ENCODE measurements at places on chromosomes 16 and 17. TPM values are rescaled to one million over a fixed set of nuclear protein-coding genes. Genes with fewer than 3 reads are reported as not detected.

- peak; percentile 71 for DNase-seq
Observed at GRCh38 chr17:19645734-19646201, 2.8 kb upstream of the ALDH3A2 start.

DNA sequence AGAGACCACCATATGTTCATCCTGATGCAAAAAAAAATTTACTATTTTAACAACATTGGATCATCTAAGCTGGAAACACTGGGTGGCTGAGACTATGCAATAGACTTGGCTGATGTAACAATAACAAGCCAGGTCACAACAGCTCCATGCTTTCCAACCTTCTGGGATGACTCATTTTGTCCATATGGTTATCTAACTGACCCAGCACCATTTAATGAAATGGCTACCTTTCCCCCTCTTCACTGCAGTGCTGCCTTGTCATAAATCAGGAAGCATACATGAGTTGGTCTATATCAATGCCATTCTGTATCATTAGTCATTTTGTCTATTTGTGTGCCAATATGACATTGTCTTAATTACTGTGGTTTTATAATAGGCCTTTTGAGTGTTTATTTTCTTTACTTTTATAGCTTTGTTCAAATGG is 217.6 kb upstream of the KCNJ16 start:
- DNase-seq, result no peak

DNA sequence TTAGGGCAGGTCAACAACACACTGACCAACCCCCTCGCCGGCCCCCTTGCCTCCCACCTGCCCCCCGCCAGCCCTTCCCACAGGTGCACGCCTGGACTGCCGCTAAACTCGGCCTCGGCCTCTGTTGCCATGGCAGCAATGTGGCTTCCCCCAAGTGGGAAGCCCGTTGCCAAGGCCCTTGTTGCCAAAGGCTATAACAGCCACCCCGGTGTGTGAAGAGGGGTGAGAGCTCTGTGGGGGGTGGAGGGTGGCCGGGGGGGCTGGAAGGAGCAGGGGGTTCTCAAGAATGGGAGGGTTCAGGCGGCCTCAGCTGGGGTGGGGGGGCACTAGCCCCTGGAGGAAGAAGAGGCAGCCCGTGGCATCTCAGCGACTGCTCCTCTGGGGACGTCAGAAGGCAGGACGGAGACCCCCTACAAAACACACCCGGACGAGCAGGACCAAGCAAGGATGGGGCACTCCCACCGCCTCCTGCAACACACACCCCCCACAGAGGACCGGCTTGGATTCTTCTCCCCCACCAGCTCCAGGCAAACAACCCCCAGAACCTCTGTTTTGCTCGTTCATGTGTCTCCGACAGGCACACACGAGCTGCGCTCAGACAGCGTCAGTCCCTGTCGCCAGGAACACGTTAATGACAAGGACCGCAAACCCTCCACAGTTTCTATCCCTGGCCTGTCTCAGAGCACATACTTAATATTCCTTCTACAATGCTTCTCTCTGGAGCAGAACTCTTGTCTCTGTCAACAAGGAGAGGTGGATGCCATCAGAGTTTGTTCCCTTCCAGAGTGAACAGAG is 55.7 kb downstream of the ABR start:
- no peak for DNase-seq

DNA sequence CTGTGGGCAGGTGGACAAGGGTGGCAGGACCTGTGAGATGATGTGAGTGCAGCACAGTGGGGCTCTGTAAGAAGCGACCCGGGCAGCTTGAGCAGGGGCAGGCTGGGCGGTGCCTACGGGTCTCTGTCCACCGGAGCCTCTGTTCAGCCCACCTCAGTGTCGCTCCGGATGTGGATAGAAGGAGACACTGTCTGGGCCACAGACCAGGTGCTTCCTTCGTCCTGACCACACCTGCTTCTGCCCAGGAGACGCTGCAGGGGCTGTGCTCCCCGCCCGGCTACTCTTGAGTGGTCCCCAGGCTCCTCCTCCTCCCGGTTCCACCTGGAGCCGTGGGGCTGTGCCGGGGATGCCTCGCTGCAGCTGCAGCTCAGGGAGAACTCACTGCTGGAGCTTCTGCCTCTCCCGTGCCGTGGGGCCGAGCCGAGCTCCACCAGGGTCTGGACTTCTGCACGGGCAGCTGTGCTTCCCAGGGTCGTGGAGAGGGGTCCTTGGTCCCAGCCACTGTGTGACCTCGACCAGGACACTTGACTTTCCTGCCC is 21.5 kb downstream of the METRNL start:
- no peak for DNase-seq

Gene C17orf78
- not detected for total RNA-seq

Gene KRTAP4-4
- total RNA-seq, result not detected

Gene FSCN2
- total RNA-seq, result 0.43 TPM

Data from activated CD4-positive, alpha-beta memory T cell treated with anti-CD3 and anti-CD28 coated beads, Interleukin-2, amount 10 ng/mL, durations not matched to agents 7 days and 5 days (primary cell).